Hepatic stellate cell (primary cell): ENCODE measurements at places on chromosomes 1 and 21.
A peak's percentile ranks its signal among the peaks of the same experiment; 100 is the strongest.

GRCh38 chr1:163523375-163524029 is 201.7 kb downstream of the NUF2 start:
- DNase-seq: no peak

GRCh38 chr1:161503394-161503748 is 1.9 kb upstream of the FCGR2A start:
- no peak for DNase-seq

GRCh38 chr1:170910273-170910672 is 25.1 kb upstream of the MROH9 start:
- DNase-seq: peak; percentile 36

- DNase-seq: no peak
Measured at GRCh38 chr1:35554266-35555211, 2.7 kb downstream of the KIAA0319L start.

GRCh38 chr1:6981595-6981994 is 196.3 kb downstream of the CAMTA1 start:
- DNase-seq: no peak

GRCh38 chr1:6041432-6042062 is 4.1 kb upstream of the KCNAB2 start:
- peak; percentile 67 for DNase-seq

DNA sequence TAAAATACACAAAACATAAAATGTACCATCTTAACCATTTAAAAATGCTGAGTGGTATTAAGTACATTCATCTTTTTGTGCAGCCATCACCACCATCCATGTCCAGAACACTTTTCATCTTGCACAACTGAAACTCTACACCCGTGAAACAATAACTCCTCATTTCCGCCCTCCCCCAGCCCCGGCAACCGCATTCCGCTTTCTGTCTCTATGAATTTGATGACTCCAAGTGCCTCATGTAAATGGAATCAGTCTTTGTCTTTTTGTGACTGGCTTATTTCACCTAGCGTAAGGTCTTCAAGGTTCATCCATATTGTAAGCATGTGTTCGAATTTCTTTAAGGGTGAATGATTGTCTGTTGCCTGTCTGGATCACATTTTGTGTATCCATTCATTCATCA is 37.2 kb downstream of the SCCPDH start:
- no peak for DNase-seq

GRCh38 chr1:35115459-35116383 is 36.5 kb downstream of the ZMYM1 start:
- DNase-seq: peak; percentile 27

DNA sequence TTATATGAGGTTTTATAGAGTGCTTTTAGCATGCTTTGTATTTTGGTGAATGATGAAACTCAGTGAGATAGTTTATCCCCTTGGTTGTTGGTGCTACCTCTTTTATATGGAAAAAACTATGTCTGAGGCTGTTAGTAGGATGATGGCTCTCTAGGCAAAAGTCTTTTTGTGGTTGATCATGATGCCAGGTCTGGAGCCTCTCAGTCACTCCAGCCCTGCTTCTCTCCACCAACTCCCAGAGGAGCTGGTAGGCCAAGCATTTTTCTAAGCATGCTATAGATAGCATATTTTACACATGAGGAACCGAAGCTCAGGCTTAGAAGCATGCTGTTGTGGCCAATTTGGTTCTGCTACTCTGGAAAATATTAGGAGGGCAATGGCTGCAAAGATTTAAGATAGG is 82.2 kb downstream of the FMN2 start:
- no peak for DNase-seq
